ENCODE measurements at places on chromosomes 6 and 20.
A peak's percentile ranks its signal among the peaks of the same experiment; 100 is the strongest.

DNA sequence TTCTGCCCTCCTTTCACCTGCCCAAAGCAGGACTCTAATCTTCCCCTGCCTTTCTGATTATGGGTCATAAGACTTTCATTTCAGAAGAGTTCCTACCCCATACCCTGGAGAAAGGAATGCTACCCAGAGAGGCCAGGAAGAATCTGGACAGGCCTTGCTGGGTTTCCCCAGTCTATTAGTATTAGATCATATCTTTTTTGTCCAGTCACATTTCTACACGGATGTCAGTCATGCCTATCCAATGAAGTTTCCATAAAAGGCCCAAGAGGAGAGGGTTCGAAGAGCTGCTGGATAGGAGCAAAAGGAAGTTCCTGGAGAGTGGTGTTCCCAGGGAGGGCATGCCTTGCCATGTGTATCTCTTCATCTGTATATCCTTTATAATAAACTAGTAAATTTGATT is 3.2 kb downstream of the POLH start:
- no peak for DNase-seq

DNA sequence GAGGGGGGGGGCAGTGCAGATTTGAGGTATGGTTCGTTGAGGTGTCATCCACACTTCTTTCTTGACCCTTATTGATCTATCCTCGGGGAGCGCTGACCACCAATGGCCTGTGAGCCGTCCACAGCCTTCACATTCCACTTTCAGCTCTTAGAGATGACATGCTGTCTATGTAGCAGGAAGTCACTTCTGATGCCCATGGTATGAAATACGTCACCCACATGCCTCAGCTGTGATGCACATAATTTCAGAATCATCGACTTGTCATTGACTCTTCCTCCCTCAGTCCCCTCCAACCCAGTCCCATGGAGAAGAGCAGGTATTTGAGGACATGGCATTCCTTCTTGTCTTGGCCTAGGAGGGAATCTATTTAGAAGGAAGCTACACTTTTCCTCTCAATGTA is 4.7 kb upstream of the ADGRF5 start:
- DNase-seq = no peak

DNA sequence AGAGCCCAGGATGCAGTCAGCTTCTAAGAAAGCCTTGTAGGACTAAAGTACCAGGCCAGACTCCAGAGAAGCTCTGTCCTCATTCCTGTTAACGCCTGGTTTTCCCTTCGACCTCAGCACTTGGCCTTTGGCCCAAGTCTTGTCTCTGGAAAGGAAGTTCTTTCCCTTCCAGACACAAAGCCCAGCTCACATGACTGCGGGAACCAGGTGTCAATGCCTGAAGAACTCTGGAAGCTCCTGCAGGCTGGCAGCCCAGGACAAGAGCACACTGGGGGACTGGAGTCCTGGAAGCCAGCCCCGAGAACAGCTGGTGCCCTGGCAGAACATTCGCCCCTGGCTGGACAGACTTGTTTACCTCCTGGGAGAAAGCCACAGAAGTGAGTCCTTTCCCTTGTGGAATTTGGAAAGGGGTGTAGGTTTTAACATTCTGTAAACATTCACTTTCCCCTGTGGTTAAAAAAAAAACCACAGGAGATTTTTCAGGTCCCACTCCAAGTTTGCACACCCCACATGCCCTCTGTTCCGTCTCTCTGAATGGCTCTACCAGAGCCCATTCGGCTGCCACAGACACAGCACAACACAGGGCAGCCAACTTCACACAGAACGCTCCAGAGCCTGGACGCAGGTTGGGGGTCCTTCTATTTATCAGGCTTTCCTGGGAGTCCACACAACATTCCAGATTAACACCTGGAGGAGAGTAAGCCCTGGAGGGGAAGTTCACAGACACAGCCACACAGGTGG is 18.1 kb downstream of the ACSS1 start:
- DNase-seq = no peak

GRCh38 chr20:18831830-18832499 is 18.4 kb downstream of the SCP2D1 start:
- DNase-seq = no peak

- DNase-seq = no peak
Measured at GRCh38 chr20:47055699-47056369, 161.2 kb downstream of the EYA2 start.

DNA sequence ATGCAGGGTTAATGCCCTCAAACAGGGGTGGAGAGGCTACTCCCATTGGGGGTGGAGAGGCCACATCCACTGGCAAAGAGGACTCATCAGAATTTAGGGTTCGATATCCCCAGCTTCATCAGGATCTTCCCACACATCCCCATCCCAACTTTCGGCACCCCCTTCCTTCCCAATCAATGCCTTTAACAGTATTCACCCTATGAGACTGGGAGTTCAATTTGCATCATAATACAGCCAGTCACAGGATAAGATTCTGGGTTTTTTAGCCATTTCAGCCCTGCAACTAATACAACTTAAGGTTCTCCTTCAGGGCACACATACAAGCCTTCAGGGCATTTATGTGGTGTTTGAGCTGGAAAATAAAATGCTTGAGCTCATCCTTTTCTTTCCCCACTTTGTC is 80.9 kb downstream of the GMDS start:
- DNase-seq = no peak

- no peak for DNase-seq
Measured at GRCh38 chr6:73200735-73201134, 24.6 kb downstream of the KHDC1L start.

- peak; percentile 8 for DNase-seq
Measured at GRCh38 chr6:46015119-46015968, at the start of gene CLIC5. CLIC5 (minus strand) TSS chr6:46015860; CDS start chr6:46015542, 318 bp downstream.

DNA sequence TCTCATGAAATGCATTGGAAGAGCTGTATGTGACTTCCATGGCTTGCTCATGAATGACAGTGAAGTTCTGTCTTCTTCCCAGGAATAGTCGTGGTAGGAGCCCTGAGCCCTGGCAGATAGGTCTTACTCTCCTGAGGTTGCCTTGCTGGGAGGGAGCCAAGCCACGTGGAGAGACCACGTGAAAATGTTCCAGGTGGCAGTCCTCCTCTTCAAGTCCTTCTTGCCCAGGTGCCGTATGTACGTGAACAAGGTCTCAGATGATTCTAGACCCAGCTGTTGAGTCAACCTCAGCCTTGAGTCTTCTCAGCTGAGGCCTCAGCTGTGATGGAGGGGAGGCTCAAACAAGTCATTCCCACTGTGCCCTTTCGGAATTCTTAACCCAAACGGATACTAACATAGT is 192.4 kb upstream of the PRDM1 start:
- no peak for DNase-seq

DNA sequence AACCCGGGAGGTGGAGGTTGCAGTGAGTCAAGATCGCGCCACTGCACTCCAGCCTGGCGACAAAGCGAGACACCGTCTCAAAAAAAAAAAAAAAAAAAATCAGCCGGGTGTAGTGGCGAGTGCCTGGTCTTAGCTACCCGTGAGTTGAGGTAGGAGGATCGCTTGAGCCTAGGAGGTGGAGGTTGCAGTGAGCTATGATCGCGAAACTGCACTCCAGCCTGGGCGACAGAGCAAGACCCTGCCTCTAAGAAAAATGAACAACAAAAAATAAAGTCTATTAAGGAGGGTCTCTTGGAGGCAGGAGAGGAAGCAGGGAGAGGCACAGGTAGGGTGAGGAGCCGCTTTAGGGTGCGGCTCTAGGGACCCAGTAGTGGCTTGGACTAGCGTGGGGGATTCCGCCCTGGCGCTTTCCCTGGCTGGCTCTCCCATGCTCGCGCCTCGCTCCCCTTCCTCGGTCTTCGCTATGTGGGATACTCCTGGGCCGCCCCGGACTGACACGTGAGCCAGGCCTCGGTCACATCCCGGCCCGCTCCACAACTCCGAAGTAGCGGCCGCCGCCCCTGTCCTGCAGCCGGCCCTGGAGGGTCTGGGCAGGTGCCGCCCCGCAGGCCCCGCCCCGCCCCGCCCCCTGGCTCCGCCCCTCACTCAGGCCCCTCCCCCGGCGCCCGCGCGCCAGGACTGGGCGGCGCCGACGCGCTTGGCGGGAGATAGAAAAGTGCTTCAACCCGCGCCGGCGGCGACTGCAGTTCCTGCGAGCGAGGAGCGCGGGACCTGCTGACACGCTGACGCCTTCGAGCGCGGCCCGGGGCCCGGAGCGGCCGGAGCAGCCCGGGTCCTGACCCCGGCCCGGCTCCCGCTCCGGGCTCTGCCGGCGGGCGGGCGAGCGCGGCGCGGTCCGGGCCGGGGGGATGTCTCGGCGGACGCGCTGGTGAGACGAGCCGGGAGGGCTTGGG is at the start of gene MYBL2:
TSS of gene MYBL2 (plus strand) at position 739 of the 953 bp plus-strand sequence. CDS start at position 909, 170 bp downstream.
- peak; percentile 77 for DNase-seq

DNA sequence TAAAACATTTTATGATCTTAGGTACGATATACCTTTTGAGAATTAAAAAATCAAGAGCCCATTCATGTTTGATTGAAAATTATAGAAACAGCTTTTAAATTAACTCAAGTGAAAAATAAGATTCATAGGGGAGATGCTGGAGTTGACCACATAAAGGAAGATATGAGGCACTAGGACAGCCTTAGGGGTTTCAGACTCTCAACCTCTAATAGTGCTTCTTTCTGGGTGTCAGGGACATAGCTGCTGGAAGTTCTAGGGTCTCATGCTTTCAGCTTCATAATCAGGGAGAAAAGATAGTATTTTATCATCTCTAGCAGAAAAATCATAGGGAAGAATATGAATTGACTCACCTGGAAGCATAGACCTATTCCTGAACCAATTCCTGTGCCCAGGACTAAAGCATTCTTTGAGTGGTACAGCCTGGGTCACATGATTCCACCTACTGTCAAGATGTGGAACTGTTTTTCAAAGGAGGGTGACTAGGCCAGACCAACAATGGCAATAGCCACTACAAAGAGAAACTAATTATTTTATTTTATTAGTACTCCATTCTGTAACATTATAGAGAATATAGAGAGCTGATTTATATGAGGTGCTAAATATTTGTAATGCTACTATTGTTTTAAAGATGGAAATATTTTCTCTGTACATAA is 27.8 kb upstream of the CENPW start:
- no peak for DNase-seq

- DNase-seq = no peak
Measured at GRCh38 chr6:56688521-56688920, 45.8 kb upstream of the DST start.

DNA sequence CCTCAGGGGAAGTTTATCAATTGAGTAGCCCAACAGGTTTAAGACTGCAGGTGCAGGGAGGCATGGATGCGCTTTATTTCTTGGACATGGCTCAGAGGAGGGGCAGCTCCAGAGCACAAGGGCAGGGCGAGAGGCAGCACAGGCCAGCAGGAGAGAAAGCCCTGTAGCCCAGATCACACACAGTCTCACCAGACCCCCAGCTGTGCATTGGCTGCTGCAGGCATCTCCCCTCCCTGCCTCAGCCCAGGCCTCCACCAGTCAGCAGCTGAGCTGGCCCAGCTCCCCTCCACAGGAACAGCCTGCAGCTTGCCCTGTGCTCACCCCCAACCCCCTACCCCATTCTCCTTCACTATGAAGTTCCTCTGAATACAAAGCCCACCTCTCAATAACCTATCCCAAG is 24.7 kb downstream of the MRPL14 start:
- DNase-seq = no peak

- DNase-seq = no peak
Measured at GRCh38 chr6:140478631-140479030, 1104.2 kb upstream of the CITED2 start.

DNA sequence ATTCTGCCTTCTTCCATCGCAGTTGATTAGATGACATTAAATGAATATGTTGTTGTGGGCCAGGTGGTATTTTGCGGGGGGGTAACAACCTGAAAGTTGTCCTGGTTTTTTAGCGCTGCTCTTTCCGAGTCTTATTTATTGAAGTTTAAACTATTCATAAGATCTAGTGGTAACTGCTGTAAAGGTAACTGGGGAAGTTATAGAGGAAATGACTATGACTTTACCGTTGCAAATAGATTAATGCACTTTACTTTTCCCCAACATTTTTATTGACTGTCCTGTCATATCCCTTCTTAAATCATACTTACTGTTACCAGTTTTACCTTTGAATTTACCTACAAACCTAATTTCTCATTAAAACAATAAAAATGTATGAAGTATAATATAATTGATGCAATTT is 173.4 kb downstream of the ARID1B start:
- DNase-seq = no peak

DNA sequence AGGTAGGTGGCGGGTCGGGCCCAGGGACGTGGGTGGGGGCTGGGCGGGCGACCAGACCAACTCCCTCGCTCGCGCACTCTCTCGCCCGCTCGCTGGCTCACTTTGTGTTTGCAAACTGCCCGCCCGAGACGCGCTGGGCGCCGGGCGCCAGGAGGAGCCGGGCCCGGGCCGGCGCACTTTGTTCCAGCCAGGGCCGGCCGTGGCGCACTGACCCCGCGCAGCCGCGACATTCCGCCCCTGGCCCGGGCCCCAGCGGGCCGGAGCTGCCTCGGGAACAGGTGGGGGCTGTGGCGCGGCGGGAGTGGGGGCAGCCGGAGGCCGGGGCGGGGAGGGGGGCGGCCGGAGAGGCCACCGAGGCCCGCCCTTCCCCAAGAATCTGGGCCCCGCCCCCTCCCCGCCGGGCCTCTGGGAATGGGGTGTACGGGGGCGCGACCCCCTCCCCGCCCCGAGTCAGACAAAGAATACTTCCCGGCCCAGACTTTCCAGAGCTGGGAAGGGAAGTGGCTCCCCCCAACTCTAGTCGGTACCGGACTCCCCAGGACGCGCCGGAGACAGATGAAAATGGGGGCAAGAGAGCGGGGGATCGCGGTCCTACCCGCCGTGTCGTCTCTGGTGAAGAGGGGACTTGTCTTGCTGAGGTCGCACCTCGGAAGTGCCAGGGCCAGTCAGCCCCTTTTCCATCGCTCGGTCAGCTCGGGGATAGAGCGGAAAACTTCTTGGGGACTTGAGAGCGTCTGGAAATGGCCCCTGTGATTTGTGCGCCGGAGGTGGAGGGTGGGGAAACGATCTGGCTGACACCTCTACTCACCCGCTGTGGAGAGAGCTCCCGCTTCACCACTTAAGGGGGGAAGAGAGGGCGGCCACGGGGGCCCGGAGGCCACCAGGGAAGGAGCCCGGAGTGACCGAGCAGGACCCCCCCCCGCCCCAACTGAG is 951 bp downstream of the FOXP4 start:
- DNase-seq = peak; percentile 39

DNA sequence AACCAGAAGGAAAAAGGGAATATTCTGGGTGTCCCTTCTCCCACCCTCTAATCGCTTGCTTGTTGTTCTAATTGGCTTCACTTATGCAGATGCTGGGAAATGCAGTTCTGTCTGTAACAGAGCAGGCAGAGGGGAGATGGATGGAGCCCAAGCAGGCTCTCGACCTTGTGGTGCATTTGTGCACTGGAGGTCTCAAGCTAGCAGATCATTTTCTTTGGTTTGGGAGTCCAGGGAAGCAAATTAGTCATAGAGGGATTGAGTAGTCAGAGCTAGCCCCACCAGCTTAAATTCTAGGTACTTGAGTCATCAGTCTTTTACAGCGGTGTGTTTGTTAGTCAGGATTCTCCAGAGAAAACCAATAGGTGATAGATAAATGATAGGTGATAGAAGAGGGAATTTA is 234.7 kb upstream of the ECI2 start:
- no peak for DNase-seq

- no peak for DNase-seq
Measured at GRCh38 chr6:85866370-85866730, 223.7 kb upstream of the SYNCRIP start.

- DNase-seq = no peak
Measured at GRCh38 chr20:23759306-23759940, 8.7 kb upstream of the CST1 start.

GRCh38 chr6:126086560-126086959 is 100.2 kb downstream of the TRMT11 start:
- DNase-seq = no peak
